ENCODE measurements at places on chromosomes 7 and 10.
A peak's percentile ranks its signal among the peaks of the same experiment; 100 is the strongest.

DNA sequence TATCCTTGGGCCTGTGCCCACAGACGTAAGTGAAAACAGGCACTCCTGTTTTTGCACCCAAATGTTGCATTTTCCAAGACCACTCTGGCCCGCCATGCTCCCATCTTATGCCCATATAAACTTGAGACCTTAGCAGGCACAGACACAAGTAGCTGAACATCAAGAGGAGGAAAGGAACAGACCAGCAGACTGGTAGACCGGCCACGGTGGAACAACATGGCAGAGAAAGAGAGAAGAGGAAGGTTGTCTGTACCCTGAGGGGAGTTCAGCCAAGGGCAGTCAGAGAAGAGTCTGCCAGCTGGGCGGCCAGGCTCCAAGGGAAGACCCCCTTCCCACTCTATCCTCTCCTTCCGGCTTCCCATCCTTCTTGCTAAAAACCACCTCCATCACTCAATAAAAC is 85.3 kb downstream of the GPR37 start:
- no peak overlapping the region for H3K27ac ChIP-seq
- no peaks in the 10 kb centered on the region for H3K36me3 ChIP-seq
- H3K4me1 ChIP-seq: no peaks in the 10 kb centered on the region
- no peak for DNase-seq
- H3K4me3 ChIP-seq: no peak overlapping the region

DNA sequence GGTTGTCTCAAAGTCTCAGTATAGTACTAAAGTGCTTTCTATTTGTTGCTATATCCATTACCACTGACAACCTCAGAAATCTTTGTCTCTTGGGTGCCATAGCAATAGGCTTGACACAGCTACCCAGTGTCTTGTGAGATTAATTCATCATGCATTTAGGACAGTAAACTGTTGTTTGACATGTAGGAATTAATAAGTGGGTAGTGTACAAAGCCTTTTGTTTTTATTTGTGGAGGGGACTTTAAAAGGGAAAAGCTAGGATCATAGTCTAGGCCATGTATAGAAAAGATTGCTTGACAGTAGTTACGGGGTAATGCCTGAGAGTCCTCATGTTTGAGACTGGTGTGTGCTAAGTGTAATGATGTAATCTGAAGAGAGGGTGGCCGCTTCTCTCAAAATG is 102.6 kb upstream of the AGR3 start:
- DNase-seq: no peak
- H3K4me1 ChIP-seq: peaks cover 6% of the 10 kb centered on the region
- no peak overlapping the region for H3K4me3 ChIP-seq
- H3K27me3 ChIP-seq: no peaks in the 10 kb centered on the region
- H3K36me3 ChIP-seq: no peaks in the 10 kb centered on the region
- H3K27ac ChIP-seq: no peak overlapping the region

- H3K4me1 ChIP-seq: no peaks in the 10 kb centered on the region
- no peak overlapping the region for H3K4me3 ChIP-seq
- DNase-seq: peak; percentile 87
- H3K27ac ChIP-seq: no peak overlapping the region
- H3K27me3 ChIP-seq: peaks cover 97% of the 10 kb centered on the region
Observed at GRCh38 chr10:101224910-101225823, 4.1 kb downstream of the LBX1 start.

GRCh38 chr10:11663763-11664555 is 52.5 kb upstream of the USP6NL start:
- H3K27me3 ChIP-seq: peaks cover 28% of the 10 kb centered on the region
- H3K4me1 ChIP-seq: no peaks in the 10 kb centered on the region
- no peak overlapping the region for H3K27ac ChIP-seq
- peak; percentile 62 for DNase-seq
- H3K36me3 ChIP-seq: no peaks in the 10 kb centered on the region

DNA sequence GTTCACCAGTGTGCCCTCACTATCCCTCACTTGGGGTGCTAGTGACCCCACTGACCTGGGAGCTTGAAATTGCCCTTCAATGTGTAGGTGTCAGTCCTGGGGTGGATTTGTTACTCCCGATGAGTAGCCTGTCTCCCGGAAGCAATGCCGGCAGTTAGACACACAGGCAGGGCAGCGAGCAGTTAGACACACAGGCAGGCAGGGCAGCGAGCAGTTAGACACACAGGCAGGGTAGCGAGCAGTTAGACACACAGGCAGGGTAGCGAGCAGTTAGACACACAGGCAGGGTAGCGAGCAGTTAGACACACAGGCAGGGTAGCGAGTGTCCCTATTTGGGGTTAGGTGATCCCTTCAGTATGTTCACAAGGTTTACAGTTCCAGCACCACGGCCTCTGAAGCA is 44.0 kb downstream of the VWA2 start:
- no peak for DNase-seq
- H3K4me1 ChIP-seq: no peaks in the 10 kb centered on the region
- H3K27me3 ChIP-seq: peaks cover 11% of the 10 kb centered on the region
- H3K4me3 ChIP-seq: no peak overlapping the region
- H3K36me3 ChIP-seq: no peaks in the 10 kb centered on the region

- no peak for DNase-seq
- H3K4me3 ChIP-seq: no peak overlapping the region
- H3K27ac ChIP-seq: no peak overlapping the region
- H3K27me3 ChIP-seq: no peaks in the 10 kb centered on the region
- no peaks in the 10 kb centered on the region for H3K4me1 ChIP-seq
- peaks cover 50% of the 10 kb centered on the region for H3K36me3 ChIP-seq
Observed at GRCh38 chr10:79355420-79356017, 8.2 kb downstream of the PPIF start.

GRCh38 chr7:151008511-151009323 is 15.6 kb downstream of the ATG9B start:
- no peak overlapping the region for H3K4me3 ChIP-seq
- H3K27me3 ChIP-seq: peaks cover under 1% of the 10 kb centered on the region
- H3K4me1 ChIP-seq: peaks cover 4% of the 10 kb centered on the region
- H3K27ac ChIP-seq: no peak overlapping the region
- DNase-seq: peak; percentile 94

- H3K27ac ChIP-seq: no peak overlapping the region
- no peaks in the 10 kb centered on the region for H3K27me3 ChIP-seq
Observed at GRCh38 chr10:120480065-120480600, 23.1 kb downstream of the PLPP4 start.

DNA sequence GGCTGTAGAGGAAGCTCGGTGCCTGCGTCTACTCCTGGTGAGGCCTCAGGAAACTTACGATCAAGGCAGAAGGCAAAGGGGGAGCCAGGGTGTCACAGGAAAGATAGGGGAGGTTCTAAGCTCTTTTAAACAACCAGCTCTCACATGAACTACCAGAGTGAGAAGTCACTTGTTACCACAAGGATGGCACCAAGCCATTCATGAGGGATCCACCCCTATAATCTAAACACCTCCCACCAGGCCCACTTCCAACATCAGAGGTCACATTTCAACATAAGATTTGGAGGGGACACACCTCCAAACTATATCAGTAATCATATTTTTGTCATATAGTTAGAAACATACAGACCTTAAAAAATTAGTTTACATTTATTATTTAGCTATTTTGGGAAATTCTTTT is 9.4 kb downstream of the NOC3L start:
- H3K4me1 ChIP-seq: peaks cover 7% of the 10 kb centered on the region
- no peak overlapping the region for H3K27ac ChIP-seq

DNA sequence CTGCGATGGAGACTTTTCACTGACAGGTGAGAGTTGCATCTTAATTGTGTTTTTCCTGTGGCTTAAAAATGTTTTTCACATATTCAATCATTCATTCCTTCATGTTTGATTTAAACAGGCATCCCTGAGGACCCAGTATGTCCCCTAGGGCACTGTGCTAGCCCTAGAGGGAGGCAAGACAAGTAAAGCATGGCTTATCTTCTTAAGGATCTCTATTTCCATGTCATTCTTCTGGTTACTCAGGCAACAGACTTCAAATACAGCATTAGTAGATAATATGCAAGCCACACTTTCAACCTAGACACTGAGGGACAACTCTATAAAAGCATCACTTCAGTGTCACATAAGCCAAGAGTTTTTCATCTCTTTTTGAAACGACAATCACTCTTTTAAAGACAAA is 29.2 kb downstream of the CDK1 start:
- H3K27me3 ChIP-seq: no peaks in the 10 kb centered on the region
- H3K4me1 ChIP-seq: peaks cover 22% of the 10 kb centered on the region
- no peak overlapping the region for H3K4me3 ChIP-seq
- no peak overlapping the region for H3K27ac ChIP-seq

- no peak overlapping the region for H3K4me3 ChIP-seq
- H3K4me1 ChIP-seq: no peaks in the 10 kb centered on the region
- H3K27me3 ChIP-seq: no peaks in the 10 kb centered on the region
- H3K36me3 ChIP-seq: no peaks in the 10 kb centered on the region
- no peak for DNase-seq
- H3K27ac ChIP-seq: no peak overlapping the region
Observed at GRCh38 chr7:5872326-5872725, 8.3 kb upstream of the OCM start.

All from osteoblast (primary cell).